Type B pancreatic cell (in vitro differentiated cells): ENCODE measurements at places on chromosomes 3 and 15. TPM values are rescaled to one million over a fixed set of nuclear protein-coding genes. Genes with fewer than 3 reads are reported as not detected.

The SLC22A13 gene
- total RNA-seq = 0.60 and 0.79 TPM in 2 replicates

The PRTG gene
- 14.3 and 51.7 TPM in 2 replicates for total RNA-seq

The CDHR4 gene
- total RNA-seq = 0.29 TPM in 1 of 2 replicates, not detected in the other

The ITGA11 gene
- total RNA-seq = 0.26 and 0.92 TPM in 2 replicates

The TIMP4 gene
- 0.43 and 0.48 TPM in 2 replicates for total RNA-seq

The PLSCR5 gene
- 0.24 TPM in 1 of 2 replicates, not detected in the other for total RNA-seq

The PIGBOS1 gene
- 10.2 and 11.2 TPM in 2 replicates for total RNA-seq

The SGO1 gene
- total RNA-seq = 8.1 and 18.8 TPM in 2 replicates

The COPB2 gene
- total RNA-seq = 140 and 164 TPM in 2 replicates

The P2RY1 gene
- total RNA-seq = 2.3 and 3.6 TPM in 2 replicates

The THPO gene
- total RNA-seq = 0.41 and 0.52 TPM in 2 replicates

- DNase-seq = no peak
Observed at GRCh38 chr3:63970631-63971475, 52.4 kb downstream of the PSMD6 start.

- DNase-seq = no peak
Observed at GRCh38 chr15:39685999-39686613, 96.5 kb downstream of the FSIP1 start.

GRCh38 chr3:112104774-112105173 is 18.6 kb downstream of the C3orf52 start:
- DNase-seq = no peak

DNA sequence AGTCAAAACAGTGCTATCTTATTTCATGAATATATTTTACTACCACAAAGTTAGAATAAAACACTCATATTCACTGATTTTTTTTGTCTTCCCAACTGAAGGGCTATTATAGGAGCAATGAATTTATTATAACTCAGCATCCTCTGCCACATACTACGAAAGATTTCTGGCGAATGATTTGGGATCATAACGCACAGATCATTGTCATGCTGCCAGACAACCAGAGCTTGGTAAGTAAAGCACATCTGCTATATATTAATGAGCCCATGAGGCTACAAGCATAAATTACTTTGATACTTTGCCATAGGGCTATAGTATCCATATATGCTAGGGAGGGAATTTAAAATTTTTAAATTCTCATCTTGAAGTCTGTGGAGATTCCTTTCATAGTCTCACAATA is 95.9 kb downstream of the FEZF2 start:
- no peak for DNase-seq

DNA sequence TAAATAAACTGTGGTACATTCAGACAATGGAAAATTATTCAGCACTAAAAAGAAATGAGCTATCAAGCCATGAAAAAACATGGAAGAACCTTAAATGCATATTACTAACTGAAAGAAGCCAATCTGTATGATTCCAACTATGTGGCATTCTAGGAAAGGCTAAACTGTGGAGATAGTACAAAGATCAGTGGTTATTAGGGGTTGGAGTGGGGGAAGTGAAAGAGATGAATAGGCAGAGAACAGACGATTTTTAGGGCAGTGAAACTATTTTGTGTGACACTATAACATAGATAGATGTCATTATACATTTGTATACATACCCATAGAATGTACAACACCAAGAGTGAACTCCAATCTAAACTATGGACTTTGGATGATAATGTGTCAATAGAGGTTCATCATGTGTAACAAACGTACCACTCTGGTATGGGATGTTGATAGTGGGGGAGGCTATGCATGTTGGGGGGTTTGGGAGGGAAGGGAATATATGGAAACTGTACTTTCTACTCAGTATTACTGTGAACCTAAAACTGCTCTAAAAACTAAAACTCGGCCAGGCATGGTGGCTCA is 29.0 kb downstream of the RAB27A start:
- DNase-seq = no peak

DNA sequence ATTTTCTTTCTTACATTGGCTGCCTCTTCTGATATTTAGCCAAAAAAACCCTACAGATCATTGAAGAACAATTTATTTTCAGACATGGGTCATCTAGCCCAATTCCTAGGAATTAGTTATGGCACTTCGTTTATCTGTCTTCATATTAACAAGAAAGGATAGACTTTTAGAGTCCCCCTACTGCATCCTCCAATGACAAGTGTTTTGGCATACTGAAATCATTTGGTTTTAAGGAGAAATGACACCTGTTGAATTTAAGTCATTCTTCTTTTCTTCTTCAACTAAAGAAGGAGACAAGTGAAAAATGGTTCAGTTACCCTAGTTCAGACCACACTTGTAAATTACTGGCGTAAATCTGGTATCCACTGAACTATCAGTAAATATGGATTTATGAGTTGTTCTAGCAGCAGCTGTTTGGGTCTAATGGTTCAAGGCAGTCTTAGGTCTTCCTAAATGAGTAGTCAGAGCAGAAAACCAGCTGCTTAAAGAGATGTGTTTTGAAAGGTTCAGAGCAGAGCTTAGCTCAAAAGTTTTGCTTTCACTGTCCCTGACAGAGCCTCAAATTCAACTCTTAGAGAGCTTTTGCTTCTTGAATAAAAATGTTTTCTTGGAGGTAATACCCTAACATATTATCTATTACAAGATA is 5.6 kb downstream of the VGLL3 start:
- no peak for DNase-seq

DNA sequence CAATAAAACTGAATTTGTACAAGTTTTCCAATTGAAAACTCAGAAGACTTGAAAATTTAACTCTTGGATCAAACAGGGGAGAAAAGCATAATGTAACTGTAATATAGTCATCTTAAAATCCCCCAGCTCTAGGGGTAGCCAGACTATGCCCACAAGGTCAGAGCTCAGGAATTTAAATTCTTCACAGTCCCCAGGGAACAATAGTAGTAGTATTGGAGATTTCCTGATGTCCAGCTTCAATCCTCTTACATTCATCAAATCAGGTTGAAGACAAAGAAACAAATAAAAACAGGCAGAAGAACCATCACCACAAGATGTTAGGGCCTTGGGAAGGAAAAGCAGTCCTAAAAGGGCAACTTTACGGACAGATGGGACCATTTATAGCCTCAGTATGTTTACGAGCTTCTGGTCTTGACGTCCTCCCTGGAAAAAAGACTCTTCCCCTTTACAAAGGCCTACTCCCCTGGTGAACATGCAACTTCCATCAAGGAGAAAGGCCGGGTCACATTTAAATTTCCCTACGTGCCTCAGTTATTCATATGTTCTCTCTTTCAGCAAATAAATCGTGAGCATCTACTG is 96.8 kb downstream of the PLCH1 start:
- DNase-seq = no peak

DNA sequence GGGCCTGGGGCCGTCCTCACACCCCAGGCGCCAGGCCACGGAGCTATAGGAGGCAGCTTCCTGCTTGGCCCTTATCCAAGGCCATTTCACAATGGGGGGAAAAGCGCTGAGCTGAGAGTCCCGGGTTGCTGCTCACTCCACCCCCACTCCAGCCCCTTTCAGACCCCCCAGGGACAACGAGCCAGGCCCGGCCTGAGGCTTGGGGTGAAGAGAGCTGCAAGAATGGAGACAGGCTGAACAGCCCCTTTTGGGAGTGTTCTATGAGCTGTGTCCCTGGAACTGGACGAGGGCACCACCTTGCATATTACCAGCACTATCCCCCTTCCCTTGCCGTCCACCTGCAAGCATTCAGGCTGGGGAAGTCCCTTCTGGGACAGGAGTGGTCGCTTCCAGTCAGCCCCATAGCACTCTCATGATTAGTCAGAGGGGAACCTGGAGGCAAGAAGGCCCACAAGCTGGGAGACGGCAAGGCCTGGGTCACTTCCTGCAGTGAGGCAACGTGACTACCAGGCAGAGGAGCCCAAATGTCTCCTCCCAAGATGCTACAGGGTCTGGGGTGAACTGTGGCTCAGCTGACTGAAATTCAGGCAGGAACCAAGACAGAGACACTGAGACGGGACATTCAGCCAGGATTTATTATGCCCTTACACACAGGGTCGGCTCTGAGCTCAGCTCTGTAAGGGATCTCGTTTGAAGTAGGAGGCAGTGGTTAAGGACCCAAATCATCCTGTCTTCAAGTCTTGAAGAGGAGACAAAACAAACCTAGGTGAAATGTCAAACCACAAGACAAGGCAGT is 8.6 kb upstream of the SRP14 start:
- DNase-seq = no peak

GRCh38 chr3:29789686-29790085 is 508.8 kb downstream of the RBMS3 start:
- DNase-seq = no peak

- DNase-seq = no peak
Observed at GRCh38 chr3:113136071-113136470, 75.3 kb upstream of the BOC start.

DNA sequence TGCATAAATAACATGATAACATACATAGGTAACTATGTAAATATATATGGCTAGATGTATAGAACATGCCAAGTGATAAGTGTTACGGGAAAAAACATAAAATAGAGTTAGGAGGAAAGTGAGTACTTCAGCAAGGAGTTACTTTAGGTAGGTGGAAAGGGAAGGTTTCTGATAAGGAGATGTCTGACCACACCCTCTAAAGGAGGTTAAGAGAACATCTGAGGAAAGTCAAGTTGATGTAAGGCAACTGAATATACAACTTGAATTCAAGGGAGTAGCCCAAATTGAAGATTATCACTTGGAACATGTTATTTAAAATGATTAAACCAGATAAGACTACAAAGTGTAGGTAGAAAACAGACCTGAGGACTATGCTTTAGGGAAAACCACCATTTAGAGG is 13.8 kb downstream of the PIERCE2 start:
- DNase-seq = no peak

- DNase-seq = no peak
Observed at GRCh38 chr15:62869116-62869515, 173.4 kb upstream of the TPM1 start.

DNA sequence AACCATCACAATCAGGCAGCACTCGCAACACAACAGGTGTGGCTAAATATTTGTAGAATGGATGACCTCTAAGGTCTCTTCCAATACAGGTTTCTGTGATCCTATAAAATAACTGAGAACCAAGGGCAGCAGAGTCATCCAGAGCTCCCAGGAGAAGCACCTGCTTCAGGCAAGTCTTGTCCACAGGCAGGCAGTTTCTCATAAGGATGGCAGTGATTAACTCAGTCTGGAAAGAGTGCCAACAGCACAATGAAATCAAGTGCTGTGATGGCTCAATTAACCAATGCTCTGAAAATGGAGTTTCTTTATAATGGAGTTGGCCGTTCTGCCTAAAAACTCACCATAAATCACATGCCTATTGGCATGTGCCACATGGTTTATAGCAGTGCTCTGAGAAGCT is 70.8 kb downstream of the HOMER2 start:
- no peak for DNase-seq

DNA sequence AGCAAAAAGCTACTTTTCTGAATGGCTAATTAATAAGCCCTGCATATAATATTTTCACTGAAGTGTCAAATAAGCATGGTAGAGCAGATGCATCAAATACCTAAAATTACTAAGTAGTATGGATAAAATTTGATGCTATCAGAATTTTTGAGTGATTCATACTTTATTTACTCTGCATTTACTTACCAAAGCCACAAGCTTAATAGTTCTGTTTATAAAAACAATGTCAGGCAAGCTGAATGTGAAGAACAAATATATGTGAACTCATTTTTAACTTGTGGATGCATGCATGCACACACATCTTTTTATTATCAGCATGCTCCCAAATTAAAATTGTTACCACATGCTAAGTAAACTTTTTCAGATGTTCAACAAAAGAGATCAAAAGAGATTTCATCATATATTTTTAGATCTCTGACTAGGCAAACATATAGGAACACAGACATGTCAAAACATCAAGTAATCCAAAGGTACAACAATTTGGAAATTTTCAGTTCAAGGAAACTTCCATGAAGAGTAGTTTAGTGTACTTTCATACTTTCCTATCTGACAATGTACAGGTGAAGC is 969.4 kb downstream of the ROBO1 start:
- DNase-seq = no peak

GRCh38 chr15:70128414-70129140 is 30.9 kb upstream of the TLE3 start:
- DNase-seq = no peak

- no peak for DNase-seq
Observed at GRCh38 chr3:114318295-114318694, 24.5 kb downstream of the TIGIT start.

GRCh38 chr3:117681619-117682018 is 972.0 kb downstream of the TUSC7 start:
- no peak for DNase-seq

- no peak for DNase-seq
Observed at GRCh38 chr15:36778531-36778930, 199.1 kb downstream of the CDIN1 start.

DNA sequence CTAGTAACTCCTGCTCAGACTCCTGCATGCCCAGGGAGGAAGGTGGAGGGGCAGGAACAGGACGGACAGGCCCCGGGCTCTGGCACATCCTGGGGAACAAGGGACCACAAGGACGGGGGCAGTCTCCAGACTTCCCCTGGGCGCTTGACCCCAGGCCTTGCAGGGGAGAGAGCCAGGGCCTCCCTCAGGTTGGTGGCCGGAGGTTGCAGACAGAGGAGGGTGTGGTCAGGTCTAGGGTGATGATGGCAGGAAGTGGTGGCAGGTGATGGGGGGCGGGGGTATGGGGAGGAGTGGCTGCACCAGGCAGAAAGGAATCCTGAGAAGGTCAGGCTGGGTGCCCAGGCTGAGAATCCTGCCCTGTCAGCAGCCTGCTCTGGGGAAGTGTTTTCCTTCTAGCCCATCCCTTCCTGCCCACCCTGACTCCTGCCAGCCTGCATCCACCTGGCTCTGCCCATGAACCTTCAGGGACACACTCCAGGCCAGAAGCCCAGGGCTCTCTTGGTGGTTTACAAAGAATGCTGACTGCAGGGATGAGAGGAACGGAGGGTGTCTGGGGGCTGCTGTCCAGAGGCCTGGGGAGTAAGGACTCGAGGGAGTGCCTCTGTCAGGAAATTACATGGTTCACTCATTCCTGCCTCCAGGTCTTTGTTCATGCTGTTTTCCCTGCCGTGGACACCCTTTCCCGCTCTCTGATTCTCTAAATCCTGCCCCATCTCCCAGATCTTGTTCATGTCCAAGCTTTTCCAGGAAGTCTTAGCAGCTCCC is 15.8 kb downstream of the LOXL1 start:
- DNase-seq = no peak

DNA sequence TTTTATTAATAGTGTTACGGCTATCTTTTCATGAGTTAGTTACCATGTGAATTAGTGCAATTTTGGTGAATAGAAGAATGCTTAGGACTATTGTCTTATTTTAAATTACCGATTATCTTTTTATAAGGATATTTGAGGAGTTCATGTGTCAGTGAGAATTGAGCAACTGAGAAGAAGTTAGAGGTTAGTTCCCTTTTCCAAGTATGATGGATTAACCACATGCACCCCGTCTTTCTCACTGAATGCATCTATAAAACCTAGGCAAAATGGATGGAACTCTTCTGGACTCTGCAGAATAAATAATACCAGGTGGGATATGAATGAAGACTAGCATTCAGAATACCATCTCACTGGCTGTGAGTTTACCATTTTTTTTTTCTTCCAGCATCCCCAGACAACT is 74.3 kb downstream of the TCF12 start:
- no peak for DNase-seq

GRCh38 chr3:54034971-54035370 is 87.4 kb upstream of the CACNA2D3 start:
- DNase-seq = no peak
